8988T (cell line): ENCODE measurements at places on chromosomes 7 and 10.

DNA sequence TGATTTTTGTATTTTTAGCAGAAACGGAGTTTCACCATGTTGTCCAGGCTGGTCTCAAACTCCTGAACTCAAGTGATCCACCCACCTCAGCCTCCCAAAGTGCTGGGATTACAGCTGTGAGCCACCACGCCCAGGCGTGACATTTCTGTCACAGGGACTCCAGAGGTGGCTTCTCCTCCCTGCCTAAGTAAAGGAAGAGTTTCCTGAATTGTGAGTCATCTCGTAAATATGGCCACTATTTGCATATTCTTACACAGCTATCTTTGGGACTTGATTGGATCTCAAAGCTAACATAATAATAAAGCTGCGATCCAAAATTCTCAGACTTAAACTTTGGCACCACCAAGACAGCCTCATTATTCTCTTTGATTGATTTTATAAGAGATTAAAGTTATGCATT lies 50.1 kb downstream of the ADARB2 start:
- no peak for DNase-seq

DNA sequence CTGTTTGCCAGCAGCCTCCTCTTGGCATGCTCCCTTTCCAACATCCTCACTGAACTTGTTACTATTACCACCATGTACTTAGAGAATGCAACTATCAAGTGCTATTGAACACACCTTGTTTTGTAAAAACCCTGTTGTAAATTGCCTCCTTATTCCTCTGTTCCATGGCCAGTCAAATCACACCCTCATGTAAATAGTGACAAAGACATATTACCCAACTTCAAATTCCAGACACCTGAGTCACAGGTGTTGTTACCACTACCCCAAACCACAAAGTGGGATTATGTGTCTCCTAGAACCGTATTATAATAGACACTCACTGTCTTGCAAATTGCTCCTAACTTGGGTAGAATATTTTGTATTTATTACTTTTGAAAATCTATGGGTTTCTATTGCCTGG lies 263.2 kb upstream of the C7orf33 start:
- no peak for DNase-seq

DNA sequence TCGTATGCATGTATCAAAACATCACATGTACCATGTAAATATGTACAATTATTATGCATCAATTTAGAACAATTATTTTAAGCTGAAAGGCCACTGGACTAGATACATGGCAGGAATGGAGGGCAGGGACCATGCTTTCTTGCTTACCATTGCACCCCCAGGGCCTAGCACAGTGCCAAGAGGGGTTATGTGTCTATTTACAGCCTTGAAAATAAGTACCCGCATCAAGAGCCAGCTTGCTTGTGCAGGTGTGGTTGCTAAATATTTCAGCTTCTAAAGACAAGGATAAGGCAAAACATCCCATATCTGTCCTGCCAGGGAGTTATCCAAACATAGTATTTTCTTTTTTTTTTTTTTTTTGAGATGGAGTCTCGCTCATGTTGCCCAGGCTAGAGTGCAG lies 14.7 kb upstream of the OAT start:
- DNase-seq, result no peak

DNA sequence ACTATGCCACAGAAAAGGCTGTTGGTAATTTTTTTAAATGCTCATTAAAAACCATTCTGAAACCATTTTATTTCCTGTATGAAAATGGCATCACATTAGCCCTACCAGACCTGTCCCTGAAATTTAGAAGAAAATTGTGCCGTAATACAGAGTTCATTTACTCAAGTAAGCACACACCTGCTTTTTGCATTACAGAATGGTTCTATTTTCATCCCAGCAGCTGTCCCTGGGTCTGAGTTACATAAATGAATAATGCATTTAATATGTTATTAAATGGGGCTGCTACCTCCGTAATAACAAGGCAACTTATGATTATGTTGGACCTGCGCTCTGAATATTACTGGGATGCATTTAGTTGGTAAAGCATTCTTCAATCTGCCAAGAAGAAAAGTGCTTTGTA lies 508.9 kb downstream of the SORCS1 start:
- no peak for DNase-seq

DNA sequence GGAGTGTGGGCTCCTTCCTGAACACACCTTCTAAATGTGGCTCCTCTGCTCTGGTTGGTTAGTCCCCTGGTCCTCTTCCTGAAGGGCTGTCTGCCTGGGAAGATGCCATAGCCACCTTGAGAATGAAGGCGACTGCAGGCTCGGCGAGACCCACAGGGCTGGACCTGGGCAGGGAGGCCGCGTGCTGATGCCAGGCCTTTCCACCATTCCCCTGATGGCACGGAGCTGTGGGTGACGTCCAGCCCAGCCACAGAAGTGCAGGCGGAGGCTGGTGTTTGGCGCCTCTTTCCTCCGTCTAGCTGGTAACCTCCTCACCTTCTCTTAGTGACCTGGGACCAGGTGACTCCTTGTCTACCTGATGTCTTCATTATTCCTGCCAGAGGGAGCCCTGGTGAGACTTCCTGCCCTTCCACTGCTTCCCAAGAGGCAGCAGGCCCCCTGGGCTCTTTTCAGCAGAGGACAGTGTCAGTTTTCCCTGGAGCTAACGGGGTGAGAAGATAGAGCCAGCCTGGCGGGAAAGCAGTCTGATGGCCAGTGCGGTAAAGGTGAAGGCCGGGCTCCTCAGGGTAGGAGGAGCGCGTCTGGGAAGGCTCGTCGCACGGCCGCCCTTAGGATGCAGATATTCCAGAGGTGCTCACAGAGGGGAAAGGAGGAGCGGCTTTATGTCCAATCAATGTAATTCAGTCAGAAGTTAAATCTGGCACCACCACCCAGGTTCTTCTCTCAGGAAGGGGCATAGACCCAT lies 34.9 kb downstream of the GBX1 start:
- DNase-seq, result no peak

DNA sequence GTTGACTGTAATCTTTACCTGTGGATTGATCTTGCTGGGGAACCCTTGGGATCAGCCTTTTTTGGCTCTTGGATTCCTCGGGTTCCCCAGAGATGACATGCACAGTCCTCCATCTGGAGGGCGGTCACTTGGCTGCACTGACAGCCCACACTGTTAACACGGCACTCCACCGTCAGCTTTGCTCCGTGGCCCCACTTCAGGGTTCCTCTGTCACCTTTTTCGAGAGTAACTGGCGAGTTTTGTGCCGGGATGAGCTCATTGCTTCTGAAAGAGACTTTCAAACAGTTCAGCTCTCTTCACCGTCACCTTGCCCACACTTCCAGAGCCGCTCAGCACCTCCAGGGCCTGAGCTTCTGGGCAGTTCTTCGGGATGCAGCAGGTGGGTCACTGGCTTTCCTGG lies 42.4 kb downstream of the PROSER2 start:
- no peak for DNase-seq

DNA sequence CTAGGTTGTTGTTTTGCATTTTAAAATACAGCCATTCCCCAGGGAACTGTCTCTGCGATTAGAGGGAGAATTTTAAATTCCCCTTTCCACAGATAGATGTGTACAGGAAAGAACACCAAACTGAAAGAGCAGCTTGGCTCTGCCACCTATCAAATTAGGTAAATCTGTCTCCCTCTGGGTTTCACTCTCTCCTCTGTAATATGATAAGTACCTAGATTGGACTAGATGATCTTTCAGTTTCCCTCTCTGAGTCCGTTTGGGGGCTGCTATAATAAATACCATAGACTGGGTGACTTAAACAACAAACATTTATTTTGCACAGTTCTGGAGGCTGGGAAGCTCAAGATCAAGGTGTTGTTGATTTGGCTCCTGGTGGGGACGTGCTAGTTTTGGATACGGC lies 186.0 kb downstream of the KIF20B start:
- DNase-seq, result no peak

GRCh38 chr10:86106616-86107015 lies 260.0 kb downstream of the GRID1 start:
- no peak for DNase-seq

- DNase-seq, result no peak
Measured at GRCh38 chr10:130739016-130739756, 572.3 kb downstream of the TCERG1L start.

- DNase-seq, result no peak
Measured at GRCh38 chr10:49176310-49177268, 11.6 kb downstream of the TMEM273 start.

GRCh38 chr10:18333621-18334020 lies 193.4 kb downstream of the CACNB2 start:
- DNase-seq, result no peak

GRCh38 chr10:65751896-65752295 lies 1173.9 kb upstream of the LRRTM3 start:
- DNase-seq, result no peak

GRCh38 chr7:24582166-24582565 lies 8.9 kb downstream of the PALS2 start:
- DNase-seq, result no peak

GRCh38 chr7:5428478-5429252 lies 5.0 kb upstream of the TNRC18 start:
- DNase-seq, result no peak

GRCh38 chr10:86752311-86752710 lies 4.1 kb upstream of the BMPR1A start:
- DNase-seq, result no peak

- no peak for DNase-seq
Measured at GRCh38 chr10:123568751-123569150, 97.4 kb upstream of the GPR26 start.

- peak; percentile 30 for DNase-seq
Measured at GRCh38 chr7:51067757-51068156, 248.9 kb downstream of the COBL start.

DNA sequence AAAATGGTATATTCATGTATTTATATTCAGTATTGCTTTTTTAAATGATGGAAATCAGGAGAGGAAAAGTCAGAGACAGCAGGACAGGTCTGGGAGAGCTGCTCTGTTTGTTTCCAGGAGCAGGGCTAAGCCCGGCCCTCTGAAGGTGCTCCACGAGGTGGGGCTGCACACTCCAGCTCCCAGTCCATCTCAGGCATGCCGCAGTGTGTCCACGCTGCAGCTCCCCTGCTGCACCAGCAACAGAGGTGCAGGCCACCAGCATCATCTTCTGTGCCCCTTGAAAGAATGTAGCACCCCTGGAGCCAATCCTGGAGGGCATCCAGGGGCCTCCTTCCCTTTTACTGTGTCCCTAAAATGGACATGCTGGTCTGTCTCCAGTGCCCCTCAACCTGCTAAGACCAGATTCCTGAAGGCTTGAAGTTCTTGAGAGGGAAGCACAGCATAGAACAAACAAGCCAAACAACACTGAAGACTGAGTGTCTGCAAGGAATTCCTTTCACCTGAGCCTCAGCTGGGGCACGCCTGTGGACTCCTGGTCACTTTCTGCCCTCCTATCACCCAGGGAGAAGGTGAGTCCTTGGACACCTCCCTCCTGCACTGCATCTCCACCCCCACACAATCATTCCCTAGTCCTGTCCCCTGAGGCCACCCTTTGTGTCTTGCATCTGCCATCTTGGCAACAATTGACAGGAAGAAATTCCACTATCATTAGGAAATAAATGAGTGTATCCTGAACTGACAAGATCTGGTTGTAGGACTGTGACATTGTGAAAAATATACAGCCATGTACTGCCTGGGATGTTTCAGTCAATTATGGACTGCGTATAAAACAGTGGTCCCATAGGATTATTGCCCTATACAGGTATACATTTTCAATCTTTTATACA lies 100.5 kb downstream of the CXCL12 start:
- no peak for DNase-seq

DNA sequence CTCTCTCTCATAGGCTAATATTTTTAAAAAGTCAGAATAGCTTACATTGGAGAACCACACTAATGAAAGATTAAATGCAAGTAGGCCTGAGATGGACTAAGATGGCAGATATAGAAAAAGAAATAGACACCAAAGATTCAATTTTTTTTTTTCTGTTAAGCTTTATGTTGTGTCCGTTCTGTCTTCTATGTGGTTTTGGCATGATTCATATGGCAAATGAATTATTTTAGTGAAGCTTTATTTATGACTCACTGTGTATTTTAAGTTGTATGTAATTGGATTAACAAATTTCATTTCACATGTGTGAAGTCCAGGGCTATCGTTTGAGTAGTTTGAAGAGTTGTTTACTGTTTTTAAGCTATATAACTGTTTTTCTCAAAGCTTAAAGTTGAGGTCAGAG lies 214.8 kb downstream of the CAMK1D start:
- DNase-seq, result no peak
